GM04504 (cell line): ENCODE measurements at places on chromosomes 6 and 20.

DNA sequence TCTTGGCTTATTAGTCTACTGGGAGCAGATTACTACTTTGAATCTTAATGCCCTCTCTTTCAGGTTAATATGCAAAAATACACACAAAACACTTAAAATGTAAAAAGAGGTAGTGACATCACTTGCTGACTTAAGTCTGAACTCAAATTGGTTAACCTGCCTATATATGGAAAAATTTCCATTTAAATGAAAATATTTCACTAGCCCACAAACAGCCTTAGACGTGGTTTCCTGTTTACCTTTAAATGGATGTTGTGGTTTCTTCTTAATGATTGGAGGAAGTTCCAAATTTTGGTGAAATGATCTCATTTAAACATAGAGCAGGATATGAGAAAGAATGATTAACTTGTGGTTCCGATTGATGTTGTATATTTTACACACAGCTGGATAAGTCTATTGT lies 553.7 kb downstream of the CD109 start:
- DNase-seq = no peak

DNA sequence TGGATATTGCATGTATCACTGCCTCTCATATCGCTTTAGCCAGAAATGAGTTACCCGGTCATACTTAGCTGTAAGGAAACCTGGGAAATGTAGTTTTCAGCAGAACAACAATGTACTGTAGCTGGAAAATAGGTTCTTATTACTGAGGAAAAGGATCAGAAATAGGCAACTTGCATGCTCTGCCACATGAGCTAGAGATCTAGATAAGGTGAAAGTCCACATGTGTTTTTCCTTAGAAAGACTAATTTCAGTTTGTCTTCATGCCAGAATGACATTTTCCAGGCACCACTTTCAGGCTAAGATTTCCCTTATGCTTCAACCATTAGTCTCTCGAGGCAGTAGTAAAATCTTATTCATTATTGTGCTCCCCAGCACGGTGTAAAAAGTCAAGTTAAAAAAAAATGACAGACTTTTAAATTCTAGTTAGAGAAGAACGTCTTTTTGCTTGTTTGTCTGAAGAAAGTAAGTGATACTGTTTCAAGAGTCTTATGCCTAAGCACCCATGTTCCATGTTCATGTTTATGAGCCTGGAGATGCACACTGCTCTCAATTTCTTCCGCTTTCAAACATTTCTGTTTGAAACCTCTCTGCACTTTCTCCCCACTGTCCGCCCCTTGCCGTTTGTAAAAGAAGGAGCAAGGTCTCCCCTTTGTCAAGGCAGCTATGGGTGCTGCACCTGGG lies 67.6 kb downstream of the ZNF831 start:
- DNase-seq = no peak

GRCh38 chr20:57393321-57394120 lies 2.3 kb downstream of the RBM38 start:
- DNase-seq = no peak

GRCh38 chr6:89888871-89889270 lies 5.4 kb upstream of the GJA10 start:
- DNase-seq = no peak

DNA sequence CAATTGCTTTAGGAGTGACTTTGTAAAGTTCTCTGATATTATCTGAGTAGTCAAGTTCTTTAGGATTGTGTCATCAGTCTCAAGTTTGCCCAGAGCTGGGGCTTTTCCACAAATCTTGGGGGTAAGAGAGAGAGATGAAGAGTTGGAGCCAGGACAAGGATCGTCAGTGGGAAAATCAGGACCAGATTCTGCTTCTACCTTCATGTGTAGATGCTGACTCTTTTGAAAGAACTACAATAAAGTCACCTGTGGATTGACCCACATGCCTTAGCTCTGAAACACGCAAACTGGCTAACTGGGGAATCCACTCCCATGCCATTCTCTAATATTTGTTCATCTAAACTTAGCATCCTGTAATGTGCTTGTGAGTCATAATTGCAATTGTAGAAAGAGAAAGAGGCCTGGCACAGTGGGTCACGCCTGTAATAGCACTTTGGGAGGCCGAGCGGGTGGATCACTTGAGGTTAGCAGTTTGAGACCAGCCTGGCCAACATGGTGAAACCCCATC lies 15.6 kb upstream of the BICRAL start:
- no peak for DNase-seq

DNA sequence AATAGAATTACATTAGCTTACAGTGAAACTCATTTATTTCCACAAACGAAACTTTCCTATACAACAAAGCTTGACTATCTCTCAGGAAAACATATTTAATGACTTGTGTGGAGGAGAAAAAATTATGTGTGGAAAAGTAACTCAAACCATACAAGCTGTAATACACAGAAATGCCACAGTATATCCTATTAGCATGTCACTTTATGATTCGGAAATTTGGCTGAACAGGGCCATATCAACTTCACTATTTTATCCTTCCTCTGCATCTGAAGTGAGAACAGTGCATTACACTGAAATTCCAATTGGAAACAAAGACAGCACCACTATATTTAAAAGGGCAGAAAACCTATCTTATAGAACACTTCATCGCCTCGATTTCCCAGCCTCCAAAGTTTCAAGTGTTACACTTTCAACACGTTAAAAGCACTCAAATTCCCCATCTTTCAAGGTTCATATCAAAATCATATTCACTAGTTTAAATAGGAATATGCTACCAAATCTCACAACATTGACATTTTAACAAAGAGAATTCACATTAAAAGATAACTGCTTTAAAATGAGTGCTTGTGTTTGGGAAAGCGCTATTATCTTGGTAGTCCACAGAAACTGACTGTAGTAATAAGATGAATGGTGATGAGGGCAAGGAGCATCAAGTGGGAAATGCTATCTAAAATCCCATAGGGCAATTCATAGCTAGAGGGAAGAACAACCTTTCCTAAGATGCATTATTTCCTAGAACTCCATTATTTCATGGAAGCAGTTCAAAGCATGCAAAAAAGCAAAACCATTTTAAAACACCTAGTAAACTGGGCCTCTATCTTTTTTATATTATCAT lies 1.8 kb downstream of the REV3L start:
- no peak for DNase-seq

- DNase-seq = no peak
Observed at GRCh38 chr6:73285674-73286283, 22.8 kb upstream of the KHDC1 start.

DNA sequence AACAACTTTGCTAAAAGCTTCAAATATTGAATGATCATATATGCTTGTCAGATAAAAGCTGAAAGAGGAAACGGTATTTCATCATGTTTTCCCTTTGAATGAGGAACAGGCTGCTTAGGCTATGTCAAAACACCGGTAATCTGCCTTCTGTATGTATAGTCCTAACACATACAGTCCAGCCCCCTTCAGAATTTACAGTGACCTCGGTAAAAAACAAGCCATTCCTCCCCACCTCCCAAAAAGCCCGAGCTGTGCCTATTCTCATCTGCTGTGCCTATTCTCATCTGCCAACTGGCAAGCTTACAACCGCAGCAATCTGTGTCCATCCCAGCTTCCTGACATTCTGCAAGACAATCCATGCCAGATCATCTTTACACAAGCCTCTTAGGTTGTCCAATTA lies 26.8 kb upstream of the UBE2J1 start:
- DNase-seq = no peak

GRCh38 chr20:17965042-17965697 lies 3.4 kb downstream of the SNX5 start:
- no peak for DNase-seq

DNA sequence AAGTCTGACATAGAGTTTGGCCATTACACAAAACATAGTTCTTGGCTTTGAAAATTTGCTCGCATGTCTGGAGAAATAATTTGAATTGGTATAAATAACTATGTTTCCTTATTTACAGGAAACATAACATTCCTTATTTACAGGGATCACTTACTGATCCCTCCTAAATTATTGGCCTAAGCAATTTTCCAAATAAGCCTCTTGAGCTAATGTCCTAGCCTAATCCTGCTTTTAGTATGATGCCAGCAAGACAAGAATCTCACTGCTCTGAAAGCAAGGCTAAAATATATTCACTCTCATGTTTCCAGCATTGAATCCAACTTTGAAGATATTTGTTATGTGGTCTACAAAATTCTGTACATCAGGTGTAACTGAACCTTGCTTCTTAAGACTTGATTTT lies 4.1 kb upstream of the TBC1D32 start:
- DNase-seq = no peak

DNA sequence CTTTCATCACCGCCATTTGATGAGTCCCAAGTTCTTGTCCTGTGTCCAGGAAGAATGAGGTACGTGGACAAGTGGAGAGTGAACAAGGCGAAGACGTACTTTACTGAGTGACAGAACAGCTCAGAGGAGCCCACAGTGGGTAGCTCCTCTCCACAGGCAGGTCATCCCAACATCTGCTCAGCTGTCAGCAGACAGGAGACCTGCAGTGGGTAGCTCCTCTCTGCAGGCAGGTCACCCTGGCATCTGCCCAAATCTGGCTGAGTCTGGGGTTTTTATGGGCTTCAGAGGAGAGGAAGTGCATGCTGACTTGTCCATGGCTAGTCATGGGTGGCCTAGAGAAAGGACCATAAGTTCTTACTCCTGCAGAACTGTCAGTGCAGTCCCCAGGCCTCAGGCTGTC lies 32.7 kb upstream of the PDYN start:
- DNase-seq = no peak

DNA sequence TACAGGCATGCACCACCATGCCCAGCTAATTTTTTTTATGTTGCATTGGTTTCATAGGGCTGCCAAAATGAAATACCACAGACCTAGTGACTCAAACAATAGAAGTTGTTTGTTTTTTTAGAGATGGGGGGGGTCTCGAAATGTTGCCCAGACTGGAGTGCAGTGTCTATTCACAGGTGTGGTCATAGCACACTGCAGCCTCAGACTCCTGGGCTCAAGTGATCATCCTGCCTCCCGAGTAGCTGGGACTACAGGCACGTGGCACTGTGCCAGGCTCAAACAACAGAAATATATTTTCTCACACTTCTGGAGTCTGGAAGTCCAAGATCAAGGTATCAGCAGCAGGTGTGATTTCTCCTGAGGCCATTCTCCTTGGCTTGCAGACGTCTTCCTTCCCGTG lies 6.6 kb upstream of the SLC16A10 start:
- no peak for DNase-seq

DNA sequence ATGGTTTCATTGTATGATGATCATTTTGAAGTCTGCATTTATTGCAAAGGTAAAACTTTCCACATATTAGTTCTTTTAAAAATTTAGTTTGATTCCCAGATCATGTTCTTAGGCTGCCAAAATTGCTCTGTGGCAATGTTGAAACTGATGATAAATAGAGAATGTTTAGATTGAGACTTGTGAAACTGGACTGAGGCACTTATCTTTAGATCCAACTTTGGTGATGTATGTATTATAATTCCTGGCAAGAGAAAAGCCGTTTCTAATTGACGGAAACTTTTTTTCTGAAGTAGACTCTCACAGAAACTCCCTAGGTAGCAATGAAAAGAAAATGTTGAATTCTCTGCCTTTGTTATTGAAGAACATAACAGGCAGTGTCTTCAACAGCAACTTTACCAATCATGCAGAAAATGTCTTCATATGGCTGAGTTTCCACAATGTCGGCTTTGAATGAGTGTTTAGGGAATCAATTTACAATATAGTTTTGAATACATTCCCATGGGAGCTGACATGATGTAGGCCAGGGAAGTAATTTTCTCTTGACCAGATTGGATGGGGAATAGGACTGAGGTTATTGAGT lies 456.2 kb downstream of the CD109 start:
- no peak for DNase-seq

GRCh38 chr6:74161380-74161779 lies 465.4 kb downstream of the CD109 start:
- DNase-seq = no peak

DNA sequence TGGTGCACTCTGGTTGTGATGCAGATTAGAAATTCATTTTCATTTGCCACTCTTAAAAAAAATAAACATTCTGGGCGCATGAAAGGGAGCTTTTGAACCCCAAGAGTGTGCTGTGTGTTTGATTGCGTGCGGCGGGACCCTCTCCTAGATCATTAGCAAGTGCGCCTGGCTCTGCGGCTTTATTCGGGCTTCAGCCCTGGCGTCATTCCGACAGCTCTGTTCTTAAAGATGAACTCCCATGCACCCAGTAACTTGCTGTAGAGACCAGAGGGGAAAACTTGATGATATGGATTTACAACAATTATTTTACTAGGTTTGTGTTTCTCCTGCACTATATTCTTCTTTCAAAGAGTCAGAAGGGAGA lies 48.9 kb upstream of the ARMC2 start:
- no peak for DNase-seq

DNA sequence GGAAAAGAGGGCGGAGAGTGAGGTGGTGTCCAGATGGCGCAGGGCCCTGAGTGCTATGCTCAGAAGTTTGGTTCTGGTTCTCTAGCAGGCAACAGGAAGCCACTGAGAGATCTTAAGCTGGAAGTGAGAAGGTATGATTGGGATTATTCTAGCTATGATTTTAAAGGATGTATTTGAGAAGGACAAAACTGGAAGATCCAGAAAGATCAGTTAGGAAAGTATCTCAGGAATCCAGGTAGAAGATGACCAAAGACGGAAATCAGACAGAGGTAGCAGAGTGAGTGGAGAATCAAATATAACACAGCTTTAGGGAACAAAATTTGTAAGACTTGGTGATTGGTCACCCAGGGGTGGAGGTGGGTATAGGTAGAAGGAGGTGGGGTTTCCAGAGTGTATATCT lies 5.8 kb downstream of the SYNE1 start:
- no peak for DNase-seq

DNA sequence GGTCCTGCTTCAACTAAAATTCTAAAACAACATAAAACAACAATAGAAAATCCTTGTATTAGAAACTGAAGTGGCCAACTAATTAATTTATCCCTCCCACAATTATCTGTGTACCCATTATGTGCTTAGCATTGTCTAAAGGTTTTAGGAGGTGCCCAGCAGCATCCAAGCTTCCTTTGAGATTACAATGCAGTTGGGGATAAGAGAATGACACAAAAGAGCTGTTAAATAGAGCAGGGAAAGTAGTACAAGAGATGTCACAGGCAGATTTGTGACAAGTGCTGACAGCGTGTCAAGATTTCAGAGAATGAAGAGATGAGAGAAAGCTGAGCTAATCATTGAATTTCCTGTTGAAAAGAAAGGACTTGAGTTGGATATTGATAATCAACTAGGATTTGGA lies 204.8 kb downstream of the OTOR start:
- DNase-seq = no peak

GRCh38 chr6:156391061-156391672 lies 386.0 kb upstream of the ARID1B start:
- DNase-seq = no peak

DNA sequence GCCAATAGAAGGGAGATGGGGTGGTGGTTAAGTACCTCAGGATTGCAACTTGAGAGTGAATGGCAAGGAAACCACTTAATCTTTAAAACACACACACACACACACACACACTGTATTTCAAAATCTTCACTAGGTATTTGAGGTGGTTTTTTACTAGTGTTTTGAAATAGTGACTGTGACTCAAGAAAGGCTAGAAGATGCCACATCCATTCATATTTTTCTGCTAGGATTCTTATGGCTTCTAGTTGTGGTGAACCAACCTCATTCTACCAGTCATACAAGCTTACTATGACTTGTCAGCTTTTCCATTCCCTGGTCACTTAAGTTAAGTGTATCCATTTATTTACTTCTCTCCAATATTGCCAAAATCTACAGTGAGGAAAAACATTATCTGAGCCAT lies 519.4 kb upstream of the JAG1 start:
- no peak for DNase-seq

GRCh38 chr20:15113144-15113773 lies 775.8 kb upstream of the FLRT3 start:
- no peak for DNase-seq

GRCh38 chr6:8082954-8083858 lies 19.0 kb upstream of the BLOC1S5 start:
- peak; percentile 57 for DNase-seq
